Eye (tissue), 1 donor: ENCODE measurements at places on chromosomes 2 and 18.
A peak's percentile ranks its signal among the peaks of the same experiment; 100 is the strongest.

DNA sequence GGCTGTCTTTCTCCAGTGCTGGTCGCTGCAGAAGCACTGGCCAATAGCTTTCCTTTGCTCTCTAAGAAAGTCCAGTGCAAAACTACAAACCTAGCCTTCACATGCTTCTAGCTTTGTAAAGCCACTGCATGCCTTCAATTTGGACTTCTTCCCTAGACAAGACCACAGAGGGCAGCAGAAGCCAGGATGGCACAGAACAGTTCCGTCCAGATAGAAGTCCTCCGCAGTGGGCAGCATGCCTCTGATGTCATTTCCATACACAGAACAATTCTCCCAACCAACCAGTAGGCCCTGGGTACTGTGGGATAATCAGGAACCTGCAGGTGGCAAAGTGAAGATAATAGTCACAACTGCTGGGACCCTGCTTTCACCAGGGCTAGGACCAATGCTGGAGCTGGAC, 3.3 kb downstream of the ST6GAL2 start:
- DNase-seq: peak; percentile 54

DNA sequence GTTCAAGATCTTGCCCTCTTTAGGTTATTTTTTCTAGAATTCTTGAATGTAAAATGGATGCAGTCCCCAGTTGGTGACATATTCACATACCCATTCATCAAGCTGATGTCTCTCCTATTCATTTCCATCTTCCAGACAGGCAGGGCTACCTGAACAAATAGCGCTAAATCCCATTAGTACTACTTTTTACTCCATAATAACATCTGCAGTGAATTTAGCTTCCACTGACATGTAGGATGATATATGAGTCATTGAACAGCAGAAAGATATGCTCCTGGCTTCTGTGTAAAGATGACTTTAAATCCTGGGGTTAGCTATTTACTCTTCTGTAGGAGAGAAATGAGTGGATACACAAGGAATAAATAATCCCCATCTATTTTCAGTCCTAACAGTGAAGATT, 194.7 kb downstream of the RND3 start:
- DNase-seq: no peak

DNA sequence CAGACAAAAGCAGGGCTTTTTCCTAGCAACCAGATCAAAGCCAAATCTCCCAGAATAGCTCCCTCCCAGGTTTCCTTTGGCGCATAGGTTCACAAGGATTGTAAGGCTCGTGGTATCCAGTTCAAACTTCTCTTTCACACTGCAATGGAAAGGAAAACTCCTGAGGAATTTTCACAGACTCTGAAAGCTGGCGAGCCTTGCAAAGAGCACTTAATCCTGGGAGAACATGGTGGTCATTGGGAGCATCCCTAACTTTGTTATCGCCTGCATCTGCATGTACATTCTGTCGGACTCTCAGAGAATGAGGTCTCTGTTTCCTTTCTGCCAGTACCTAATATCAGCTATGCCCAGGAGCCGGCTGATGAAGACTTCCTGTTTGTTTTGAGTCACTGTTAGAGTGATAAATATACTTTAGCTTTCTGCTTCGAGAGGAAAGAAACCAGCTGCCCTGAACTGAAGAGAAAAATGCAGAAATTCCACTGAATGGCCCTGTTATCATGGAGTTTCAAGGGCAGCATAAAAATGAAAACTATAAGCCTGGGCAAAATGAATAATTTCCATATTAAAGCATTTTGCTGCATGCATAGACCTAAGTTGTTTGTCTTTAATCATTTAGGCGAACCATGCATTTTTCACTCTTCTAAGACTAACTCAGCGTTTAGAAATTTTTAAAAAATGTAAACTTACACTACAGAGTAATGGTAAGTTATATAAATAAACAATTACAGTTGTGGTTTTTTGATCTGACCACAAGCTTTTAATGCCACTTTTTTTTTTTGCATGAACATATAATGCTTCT, 76.4 kb upstream of the ZEB2 start:
- no peak for DNase-seq

- DNase-seq: peak; percentile 36
These were observed 50.9 kb upstream of the ATL2 start for GRCh38 chr2:38427936-38428335.
